Stimulated activated naive CD4-positive, alpha-beta T cell treated with Interleukin-2 at 50 U/mL for 16 hours (primary cell): ENCODE measurements at places on chromosomes 12 and 14.

DNA sequence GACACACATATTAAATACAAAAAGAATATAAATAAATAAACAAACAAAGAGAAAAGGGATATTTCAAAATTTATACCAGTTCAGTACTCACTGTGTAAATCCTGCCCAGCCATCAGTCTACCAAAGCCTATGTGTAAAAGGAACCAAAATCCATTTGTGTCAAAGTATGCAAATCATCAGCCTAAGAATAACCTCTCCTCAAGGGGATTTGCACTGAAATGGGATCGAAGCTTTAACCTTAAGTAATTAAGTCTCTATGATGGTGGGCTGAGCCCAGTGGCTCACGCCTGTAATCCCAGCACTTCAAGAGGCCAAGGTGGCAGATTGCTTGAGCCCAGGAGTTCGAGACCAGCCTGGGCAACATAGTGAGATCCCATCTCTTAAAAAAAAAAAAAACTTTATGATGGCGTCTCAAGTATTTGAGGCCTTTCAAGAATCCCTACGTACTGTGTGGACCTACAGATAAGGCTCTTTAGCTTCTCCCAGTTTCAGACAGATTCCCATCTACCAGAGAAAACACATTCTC lies 57.8 kb upstream of the METAP2 start:
- no peak for DNase-seq

DNA sequence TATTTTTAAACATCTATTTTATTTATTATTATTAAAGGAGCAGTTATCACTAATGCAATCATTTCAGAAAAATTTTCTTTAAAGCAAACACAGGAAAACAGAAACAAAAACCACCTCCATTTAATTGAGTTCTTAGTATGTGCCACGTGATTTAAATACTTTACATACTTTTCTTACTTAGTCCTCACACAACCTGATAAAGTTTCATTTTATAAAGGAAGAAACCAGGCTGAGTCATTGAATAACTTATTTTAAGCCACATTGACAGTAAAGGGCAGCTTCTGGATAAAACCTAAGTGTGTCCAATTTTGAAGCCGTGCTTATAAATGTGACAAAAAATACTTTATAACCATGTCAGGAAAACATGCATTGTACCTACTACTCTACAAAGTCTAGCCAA lies 57.1 kb upstream of the PCED1B start:
- no peak for DNase-seq

GRCh38 chr12:18468246-18469075 lies 207.1 kb downstream of the PIK3C2G start:
- DNase-seq = no peak

GRCh38 chr14:31986405-31986804 lies 90.7 kb upstream of the ARHGAP5 start:
- DNase-seq = no peak

DNA sequence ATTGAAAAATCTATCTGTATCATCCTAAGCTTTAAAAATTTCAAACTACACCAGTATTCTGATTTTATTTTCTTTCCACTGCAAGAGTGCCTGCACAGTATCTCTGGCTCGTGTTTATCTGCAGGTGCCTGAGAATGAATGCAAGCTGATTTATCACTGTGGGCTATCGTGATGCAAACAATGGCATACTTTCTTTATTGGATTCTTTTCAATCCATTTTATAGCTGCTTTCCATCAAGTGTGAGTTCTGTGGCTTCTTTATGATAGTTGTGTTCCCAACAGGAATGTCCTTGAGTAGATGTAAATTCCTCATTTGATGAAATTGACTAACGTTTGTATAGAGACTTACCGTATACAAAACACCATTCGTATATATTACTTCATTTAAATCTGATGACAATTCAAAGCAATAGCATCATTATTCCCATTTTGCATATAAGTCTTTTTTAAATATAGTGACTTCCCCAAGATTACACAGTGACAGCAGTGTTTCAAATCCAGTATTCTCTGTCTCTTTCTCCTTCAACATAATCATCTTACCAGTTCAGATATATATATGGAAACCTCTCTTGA lies 160.3 kb upstream of the ABCD2 start:
- no peak for DNase-seq

DNA sequence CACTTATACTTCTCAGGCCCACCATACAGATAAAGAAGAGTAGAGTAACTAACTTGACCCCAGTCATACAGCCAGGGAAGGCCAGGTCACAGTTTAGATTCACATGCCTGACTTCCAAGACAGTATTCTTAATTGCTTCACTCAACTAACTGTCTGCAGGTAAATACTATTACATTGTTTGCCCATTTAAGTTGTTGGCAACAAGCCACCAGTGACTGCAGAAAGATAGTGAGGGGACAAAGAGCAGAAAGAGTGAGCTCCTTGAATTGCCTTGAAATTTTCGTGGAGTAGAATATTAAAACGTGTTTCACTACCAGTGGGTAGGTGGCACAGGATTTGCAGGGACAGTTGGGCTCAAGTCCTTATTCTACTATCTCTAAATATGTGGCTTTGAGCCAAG lies 146.3 kb upstream of the RMST start:
- DNase-seq = no peak

- DNase-seq = no peak
Measured at GRCh38 chr14:94816113-94816512, 46.2 kb upstream of the GSC start.

DNA sequence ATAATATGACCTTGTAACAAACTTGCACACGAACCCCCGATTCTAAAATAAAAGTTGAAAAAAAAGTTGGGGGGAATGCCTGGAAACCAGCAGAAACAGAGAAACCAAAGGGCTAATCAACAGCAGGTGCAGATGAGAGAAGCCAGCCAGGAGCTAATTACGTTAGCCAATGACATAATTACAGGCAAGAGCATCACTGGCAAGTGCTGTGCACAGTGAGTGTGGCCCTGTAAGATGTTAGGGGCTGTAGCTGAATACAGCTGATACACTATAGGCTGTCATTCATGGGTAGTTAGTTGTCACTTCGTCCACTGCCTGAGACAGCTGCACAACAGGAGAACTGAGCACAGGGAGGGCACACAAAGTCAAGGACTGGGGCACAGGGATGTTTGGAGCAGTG lies 7.3 kb upstream of the FGF23 start:
- no peak for DNase-seq

GRCh38 chr14:32087173-32087861 lies 10.2 kb downstream of the ARHGAP5 start:
- DNase-seq = no peak
